Activated naive CD4-positive, alpha-beta T cell treated with anti-CD3 and anti-CD28 coated beads for 36 hours (primary cell): ENCODE measurements at places on chromosomes 7 and 10. TPM values are rescaled to one million over a fixed set of nuclear protein-coding genes. Genes with fewer than 3 reads are reported as not detected.

GTF2IRD1 gene
- total RNA-seq = 5.5 TPM

TBX20 gene
- total RNA-seq = not detected

KLHL7 gene
- total RNA-seq = 26.4 TPM

DNA sequence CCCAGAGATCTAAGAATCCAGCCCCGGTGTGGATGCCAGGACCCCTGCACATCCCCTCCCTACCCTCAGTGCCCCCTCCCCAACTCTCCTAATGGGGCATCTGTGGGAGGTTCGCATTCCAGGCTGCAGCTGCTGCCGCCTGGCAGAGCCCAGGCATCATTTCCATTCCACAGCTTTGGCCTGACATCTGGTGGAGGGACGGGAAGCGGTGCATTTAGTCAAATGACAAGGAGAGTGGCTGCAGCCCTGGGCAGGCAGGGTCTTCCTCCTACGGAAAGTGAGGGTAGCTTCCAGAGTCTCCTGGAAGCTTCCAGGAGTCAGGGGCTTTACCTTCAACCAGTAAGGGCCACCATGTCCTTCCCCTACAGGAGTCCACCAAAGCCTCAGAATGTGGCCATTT lies 30.8 kb downstream of the PRLHR start:
- H3K4me1 ChIP-seq = peaks cover 7% of the 10 kb centered on the region
- no peaks in the 10 kb centered on the region for H3K36me3 ChIP-seq
- DNase-seq = no peak
- no peak overlapping the region for H3K4me3 ChIP-seq
- H3K27me3 ChIP-seq = peaks cover 5% of the 10 kb centered on the region
- no peak overlapping the region for H3K27ac ChIP-seq

DNA sequence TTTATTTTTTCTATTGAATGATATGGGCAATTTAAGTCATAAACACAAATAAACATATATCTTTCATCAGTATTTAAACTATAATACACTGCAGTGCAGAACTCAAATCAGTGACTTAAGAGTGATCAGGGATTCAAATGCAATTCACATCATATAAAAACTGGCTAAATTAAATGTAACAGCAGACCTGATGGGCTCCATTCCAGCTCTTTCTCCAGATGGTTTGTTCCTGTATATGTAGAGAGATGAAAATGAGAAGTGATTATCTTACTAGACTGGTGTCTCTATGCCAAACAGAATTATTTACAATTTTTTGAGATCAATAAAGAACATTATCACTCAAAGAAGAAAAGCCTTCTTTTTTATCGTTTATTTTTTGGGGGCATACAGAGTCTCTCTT lies 568.8 kb upstream of the ADARB2 start:
- no peak for DNase-seq
- no peak overlapping the region for H3K4me3 ChIP-seq
- H3K36me3 ChIP-seq = no peaks in the 10 kb centered on the region
- H3K4me1 ChIP-seq = no peaks in the 10 kb centered on the region
- peaks cover 5% of the 10 kb centered on the region for H3K27me3 ChIP-seq

GRCh38 chr7:54785261-54785660 lies 26.2 kb upstream of the SEC61G start:
- no peak overlapping the region for H3K4me3 ChIP-seq
- H3K27ac ChIP-seq = no peak overlapping the region
- peaks cover 6% of the 10 kb centered on the region for H3K4me1 ChIP-seq
- H3K36me3 ChIP-seq = no peaks in the 10 kb centered on the region
- H3K27me3 ChIP-seq = peaks cover 24% of the 10 kb centered on the region
- DNase-seq = no peak

ADAMTS14 gene
- total RNA-seq = not detected

GRCh38 chr7:116798232-116798631 lies 64.2 kb upstream of the CAPZA2 start:
- H3K27ac ChIP-seq = no peak overlapping the region
- H3K4me3 ChIP-seq = no peak overlapping the region
- H3K4me1 ChIP-seq = peaks cover 5% of the 10 kb centered on the region
- DNase-seq = no peak
- peaks cover 12% of the 10 kb centered on the region for H3K27me3 ChIP-seq

- H3K27me3 ChIP-seq = no peaks in the 10 kb centered on the region
Measured at GRCh38 chr7:102262546-102262945, 24.1 kb upstream of the SH2B2 start.

GRCh38 chr7:138645284-138645683 lies 55.9 kb downstream of the SVOPL start:
- H3K4me1 ChIP-seq = no peaks in the 10 kb centered on the region
- no peak overlapping the region for H3K27ac ChIP-seq
- no peak overlapping the region for H3K4me3 ChIP-seq
- DNase-seq = no peak
- no peaks in the 10 kb centered on the region for H3K36me3 ChIP-seq

CHCHD2 gene
- 793 TPM for total RNA-seq

SPDYE3 gene
- not detected for total RNA-seq

INHBA gene
- total RNA-seq = not detected

- no peaks in the 10 kb centered on the region for H3K27me3 ChIP-seq
- H3K4me1 ChIP-seq = peaks cover 35% of the 10 kb centered on the region
- H3K36me3 ChIP-seq = peaks cover 13% of the 10 kb centered on the region
- H3K27ac ChIP-seq = peak overlapping the region; percentile 94
- peak overlapping the region; percentile 48 for H3K4me3 ChIP-seq
- peak; percentile 91 for DNase-seq
Measured at GRCh38 chr7:2757904-2758672, 70.1 kb downstream of the AMZ1 start.

STEAP1B gene
- total RNA-seq = 0.19 TPM

GRCh38 chr7:4836206-4836661 lies 25.6 kb downstream of the PAPOLB start:
- H3K27ac ChIP-seq = no peak overlapping the region
- DNase-seq = no peak
- H3K36me3 ChIP-seq = no peaks in the 10 kb centered on the region
- no peaks in the 10 kb centered on the region for H3K27me3 ChIP-seq
- no peaks in the 10 kb centered on the region for H3K4me1 ChIP-seq
- H3K4me3 ChIP-seq = no peak overlapping the region

DNA sequence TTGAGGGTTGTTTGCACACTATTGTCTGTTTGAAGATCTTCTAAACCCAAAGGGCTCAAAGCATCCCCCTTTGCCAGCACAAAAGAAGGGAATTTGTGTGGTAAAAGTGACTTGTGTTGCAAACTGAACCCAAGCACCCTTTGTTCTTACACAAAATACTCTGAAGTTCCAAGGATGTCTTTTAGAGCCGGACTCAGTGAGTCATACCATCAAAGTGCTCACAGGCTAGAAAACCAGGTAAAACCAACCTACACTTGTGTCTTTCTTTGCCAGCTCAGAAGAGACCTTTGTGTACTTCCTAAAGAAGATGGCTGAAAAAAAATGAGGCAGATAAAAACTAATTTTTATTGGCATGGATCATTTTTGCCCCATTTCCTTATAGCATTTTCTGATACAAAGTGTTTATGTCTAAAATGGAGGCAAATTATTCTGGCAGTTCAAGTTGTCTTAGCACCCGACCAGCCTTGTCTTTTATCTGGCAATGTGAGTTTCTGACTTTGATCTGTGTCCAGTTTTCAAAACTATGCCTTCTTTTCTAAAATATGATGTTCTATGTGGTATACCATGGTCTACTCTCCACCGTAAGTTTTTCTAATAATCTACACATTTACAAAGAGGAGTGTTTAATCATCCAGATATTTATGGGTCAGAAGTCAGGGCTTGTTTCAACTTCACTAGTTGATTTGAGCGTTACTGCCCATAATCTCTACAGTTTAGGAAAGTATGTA lies 128.4 kb upstream of the FZD1 start:
- H3K27me3 ChIP-seq = peaks cover 7% of the 10 kb centered on the region
- H3K27ac ChIP-seq = no peak overlapping the region
- no peaks in the 10 kb centered on the region for H3K4me1 ChIP-seq
- no peak for DNase-seq
- H3K4me3 ChIP-seq = no peak overlapping the region

DNA sequence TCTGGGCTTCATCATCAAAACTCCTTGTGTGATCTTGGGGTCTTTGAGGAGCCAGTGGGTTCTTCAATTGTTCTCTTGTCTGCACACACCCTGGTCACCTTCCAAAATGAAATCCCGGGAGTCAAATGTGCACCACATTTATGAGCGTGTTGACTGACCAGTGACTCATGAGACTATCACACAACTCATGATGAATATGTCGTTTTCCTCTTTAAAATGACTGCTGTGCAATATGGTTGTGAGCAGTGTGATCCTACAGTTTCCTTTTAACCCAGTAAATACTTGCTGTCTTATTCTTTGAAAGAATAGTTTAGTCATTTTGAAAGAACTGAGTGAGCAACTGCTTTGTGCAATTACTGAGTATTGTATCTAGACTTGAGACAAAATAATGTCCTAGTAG lies 149.2 kb downstream of the DYNC1I1 start:
- peaks cover 1% of the 10 kb centered on the region for H3K4me1 ChIP-seq
- H3K27ac ChIP-seq = no peak overlapping the region
- no peak overlapping the region for H3K4me3 ChIP-seq
- no peaks in the 10 kb centered on the region for H3K36me3 ChIP-seq
- DNase-seq = no peak

GRCh38 chr7:74598558-74598957 lies 59.0 kb upstream of the GTF2I start:
- peaks cover 10% of the 10 kb centered on the region for H3K4me1 ChIP-seq
- no peak overlapping the region for H3K4me3 ChIP-seq
- DNase-seq = no peak
- H3K36me3 ChIP-seq = no peaks in the 10 kb centered on the region
- no peak overlapping the region for H3K27ac ChIP-seq

DNA sequence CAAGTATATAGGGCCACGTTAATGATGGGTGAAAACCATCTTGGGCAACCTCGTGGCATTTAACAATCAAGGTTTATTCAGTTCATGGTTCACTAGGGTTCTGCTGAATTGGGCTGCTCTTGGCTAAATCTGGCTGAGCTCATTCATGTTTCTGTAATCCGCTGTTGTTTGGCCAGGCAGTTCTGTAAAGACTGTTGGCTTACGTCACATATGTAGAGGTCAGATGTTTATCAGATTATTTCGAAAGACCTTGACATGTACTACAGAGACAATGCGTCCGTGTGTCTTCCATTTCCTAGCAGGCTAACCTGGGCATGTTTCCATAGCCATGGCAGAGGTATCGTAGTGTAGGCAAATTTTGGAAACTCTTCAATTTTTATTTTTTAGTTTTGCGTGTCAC lies 190.0 kb upstream of the ZWINT start:
- no peak for DNase-seq
- H3K4me1 ChIP-seq = no peaks in the 10 kb centered on the region
- no peaks in the 10 kb centered on the region for H3K36me3 ChIP-seq
- no peak overlapping the region for H3K4me3 ChIP-seq
- no peaks in the 10 kb centered on the region for H3K27me3 ChIP-seq

DNA sequence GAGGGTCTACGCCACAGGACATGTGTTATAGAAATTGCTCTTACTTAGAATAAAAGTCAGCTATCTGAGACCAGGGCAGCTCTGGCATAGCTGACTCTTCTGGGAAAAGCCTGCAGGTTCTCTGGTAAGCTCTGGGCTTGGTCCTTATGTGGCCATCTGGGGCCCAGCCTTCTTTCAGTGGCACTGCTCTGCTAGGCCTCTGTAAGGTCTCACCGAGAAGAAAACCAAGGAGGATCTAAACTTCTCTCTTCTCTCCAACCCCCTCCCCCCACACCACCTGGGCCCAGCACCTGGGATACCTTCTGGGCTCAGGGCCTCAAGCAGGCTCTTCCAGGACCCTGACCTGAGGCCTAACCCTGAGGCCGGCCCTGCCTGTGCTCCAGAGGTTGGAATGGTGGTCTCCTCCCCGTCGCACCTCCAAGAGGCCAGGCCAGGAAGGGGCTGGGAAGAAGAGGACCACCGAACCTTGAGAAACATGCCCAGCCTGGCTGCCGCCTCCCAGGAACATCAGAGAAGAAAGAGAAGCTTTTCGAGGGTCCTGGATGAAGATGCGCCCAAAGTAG lies 323.6 kb downstream of the GFRA1 start:
- DNase-seq = no peak
- H3K27ac ChIP-seq = no peak overlapping the region
- H3K27me3 ChIP-seq = no peaks in the 10 kb centered on the region
- no peaks in the 10 kb centered on the region for H3K36me3 ChIP-seq

DNA sequence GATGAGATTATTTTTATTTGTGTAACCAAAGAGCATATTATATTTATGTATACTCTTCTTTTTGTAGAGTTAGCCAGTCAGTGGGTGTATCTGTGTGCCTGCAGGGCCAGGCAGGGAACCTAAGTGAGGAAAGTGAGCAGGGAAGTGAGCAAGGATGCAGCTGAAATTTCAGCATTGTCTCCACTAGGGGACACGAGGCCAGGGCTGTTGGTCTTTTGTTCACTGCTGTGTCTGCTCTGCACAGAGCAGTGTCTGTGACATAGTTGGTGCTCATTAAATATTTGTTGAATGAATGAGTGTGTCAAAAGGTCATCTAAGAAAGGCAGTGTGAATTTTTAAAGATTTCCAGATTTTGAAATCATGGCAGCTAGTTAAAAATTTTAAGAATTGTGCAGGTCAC lies 51.8 kb downstream of the SUGCT start:
- H3K4me3 ChIP-seq = no peak overlapping the region
- H3K36me3 ChIP-seq = no peaks in the 10 kb centered on the region
- no peaks in the 10 kb centered on the region for H3K27me3 ChIP-seq
- H3K4me1 ChIP-seq = no peaks in the 10 kb centered on the region
- no peak overlapping the region for H3K27ac ChIP-seq
- DNase-seq = no peak

HPS1 gene
- 28.1 TPM for total RNA-seq

C10orf143 gene
- 3.3 TPM for total RNA-seq

- no peak for DNase-seq
- H3K27me3 ChIP-seq = peaks cover 11% of the 10 kb centered on the region
- no peaks in the 10 kb centered on the region for H3K36me3 ChIP-seq
- no peak overlapping the region for H3K27ac ChIP-seq
Measured at GRCh38 chr10:110546077-110546476, 21.4 kb upstream of the SMC3 start.

GRCh38 chr10:70374775-70375614 lies 7.4 kb downstream of the LRRC20 start:
- H3K4me3 ChIP-seq = no peak overlapping the region
- H3K27me3 ChIP-seq = peaks cover 2% of the 10 kb centered on the region
- no peak for DNase-seq
- peaks cover 3% of the 10 kb centered on the region for H3K36me3 ChIP-seq
- H3K27ac ChIP-seq = no peak overlapping the region

GRCh38 chr10:31143331-31143935 lies 111.8 kb upstream of the ZNF438 start:
- H3K4me1 ChIP-seq = peaks cover 19% of the 10 kb centered on the region
- H3K36me3 ChIP-seq = no peaks in the 10 kb centered on the region
- no peak overlapping the region for H3K27ac ChIP-seq
- H3K4me3 ChIP-seq = no peak overlapping the region
- H3K27me3 ChIP-seq = peaks cover 7% of the 10 kb centered on the region

ITPRIP gene
- 24.5 TPM for total RNA-seq

GRCh38 chr10:26479766-26480492 lies 41.8 kb downstream of the APBB1IP start:
- H3K27ac ChIP-seq = peak overlapping the region; percentile 89
- peaks cover 7% of the 10 kb centered on the region for H3K36me3 ChIP-seq
- peak; percentile 59 for DNase-seq

NEBL gene
- 0.10 TPM for total RNA-seq

PAPSS2 gene
- 0.38 TPM for total RNA-seq

CHST3 gene
- 0.57 TPM for total RNA-seq

GRCh38 chr7:103810112-103810744 lies 179.2 kb downstream of the RELN start:
- H3K27ac ChIP-seq = no peak overlapping the region
- H3K4me3 ChIP-seq = no peak overlapping the region
